ENCODE measurements at places on chromosomes 3 and 15.

DNA sequence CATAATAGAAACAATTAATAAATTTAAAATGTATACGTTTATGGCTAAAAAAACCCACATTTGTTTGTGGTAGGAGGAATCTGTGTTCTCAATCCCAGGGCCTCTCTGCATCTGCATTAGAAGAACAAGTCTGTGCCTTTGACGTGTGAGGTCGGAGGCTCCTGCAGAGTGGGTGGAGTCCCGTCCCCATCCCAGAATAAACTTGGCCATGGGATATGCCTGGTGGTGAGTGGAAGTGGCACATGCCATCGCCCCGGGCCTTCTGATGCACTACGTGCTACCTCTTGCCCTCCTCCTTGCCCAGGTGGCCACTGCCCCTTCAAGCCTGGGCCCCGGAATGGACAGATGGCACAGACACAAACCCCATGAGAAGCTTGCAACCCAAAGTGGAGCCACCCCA, 131.1 kb upstream of the NSMCE3 start:
- DNase-seq: no peak

DNA sequence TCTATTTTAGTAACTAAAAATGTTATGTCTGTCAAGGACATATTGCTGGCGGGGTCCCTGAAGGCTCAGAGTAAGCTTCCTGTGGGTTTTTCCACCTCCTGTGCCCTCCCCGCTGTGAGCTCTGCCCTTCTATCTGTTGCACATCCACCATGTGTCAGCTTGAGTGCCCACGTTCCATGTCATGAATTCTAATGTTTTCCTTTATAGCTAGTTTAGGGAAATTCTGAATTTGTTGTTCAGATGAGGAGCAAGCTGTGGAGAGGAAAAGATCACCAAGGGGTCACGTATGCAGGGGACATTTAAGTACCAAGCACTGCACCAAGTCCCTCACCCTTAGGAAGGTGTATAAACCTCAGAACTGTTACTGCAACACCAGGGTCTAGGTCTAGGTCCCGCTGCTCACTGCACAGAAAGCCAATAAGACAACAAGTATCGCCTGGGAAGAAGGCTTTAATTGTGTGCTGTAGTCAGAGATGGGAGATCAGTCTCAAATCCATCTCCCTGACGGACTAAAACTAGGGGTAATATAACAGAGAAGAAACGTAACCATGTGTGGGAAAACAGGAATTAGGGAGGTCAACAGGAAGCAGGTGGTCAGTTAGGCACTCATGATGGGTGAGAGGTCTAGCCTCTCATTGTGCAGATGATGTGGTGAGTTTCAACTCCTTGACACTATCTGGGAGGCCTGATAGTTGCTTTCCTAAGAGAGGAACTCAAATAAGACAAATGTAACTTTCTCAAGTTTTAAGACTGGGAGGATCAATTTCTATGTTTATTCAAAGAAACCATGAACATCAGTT, 9.7 kb downstream of the GP9 start:
- DNase-seq: no peak

- no peak for DNase-seq
These were observed 14.7 kb downstream of the THBS1 start for GRCh38 chr15:39595338-39596221.

DNA sequence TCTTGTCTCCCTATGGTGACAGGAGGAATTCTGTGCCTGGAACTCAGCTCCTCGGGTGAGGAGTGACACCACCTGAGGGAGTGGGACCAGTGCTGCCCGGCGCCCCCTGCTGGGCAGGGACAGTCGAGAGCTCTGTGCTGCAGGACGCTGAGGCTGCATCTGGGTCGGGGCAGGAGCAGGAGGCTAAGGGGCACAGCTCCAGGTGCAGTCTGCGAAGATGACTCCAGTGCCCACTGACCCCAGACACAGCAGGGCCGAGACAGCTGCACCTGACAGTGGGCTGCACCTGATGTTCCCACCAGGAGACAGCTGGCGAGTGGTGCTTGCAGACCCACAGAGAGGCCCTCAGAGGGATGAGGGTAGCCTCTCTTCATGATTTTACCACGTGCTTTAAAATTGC, 152.9 kb downstream of the ATP10A start:
- DNase-seq: no peak

GRCh38 chr3:129594409-129594808, 12.1 kb downstream of the PLXND1 start:
- no peak for DNase-seq

- DNase-seq: no peak
These were observed 45.5 kb downstream of the GREM1 start for GRCh38 chr15:32763295-32763694.

- DNase-seq: no peak
These were observed 10.2 kb upstream of the TMEM212 start for GRCh38 chr3:171832989-171833388.

DNA sequence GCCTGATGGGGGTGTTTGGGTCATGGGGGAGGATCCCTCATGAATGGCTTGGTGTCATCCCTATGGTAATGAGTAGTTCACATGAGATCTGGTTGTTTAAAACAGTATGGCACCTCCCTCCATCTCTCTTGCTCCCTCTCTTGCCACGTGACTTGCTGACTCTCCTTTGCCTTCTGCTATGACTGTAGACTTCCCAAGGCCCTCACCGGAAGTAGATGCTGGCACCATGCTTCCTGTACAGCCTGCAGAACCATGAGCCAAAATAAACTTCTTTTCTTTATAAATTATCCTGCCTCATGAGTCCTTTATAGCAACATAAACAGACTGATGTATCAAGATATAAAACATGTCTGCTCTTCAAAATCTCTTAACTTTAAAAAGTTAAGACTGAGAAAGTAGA, 96.1 kb downstream of the TFDP2 start:
- DNase-seq: no peak

- DNase-seq: peak; percentile 67
These were observed 54.6 kb downstream of the PPM1L start for GRCh38 chr3:160810362-160811236.

DNA sequence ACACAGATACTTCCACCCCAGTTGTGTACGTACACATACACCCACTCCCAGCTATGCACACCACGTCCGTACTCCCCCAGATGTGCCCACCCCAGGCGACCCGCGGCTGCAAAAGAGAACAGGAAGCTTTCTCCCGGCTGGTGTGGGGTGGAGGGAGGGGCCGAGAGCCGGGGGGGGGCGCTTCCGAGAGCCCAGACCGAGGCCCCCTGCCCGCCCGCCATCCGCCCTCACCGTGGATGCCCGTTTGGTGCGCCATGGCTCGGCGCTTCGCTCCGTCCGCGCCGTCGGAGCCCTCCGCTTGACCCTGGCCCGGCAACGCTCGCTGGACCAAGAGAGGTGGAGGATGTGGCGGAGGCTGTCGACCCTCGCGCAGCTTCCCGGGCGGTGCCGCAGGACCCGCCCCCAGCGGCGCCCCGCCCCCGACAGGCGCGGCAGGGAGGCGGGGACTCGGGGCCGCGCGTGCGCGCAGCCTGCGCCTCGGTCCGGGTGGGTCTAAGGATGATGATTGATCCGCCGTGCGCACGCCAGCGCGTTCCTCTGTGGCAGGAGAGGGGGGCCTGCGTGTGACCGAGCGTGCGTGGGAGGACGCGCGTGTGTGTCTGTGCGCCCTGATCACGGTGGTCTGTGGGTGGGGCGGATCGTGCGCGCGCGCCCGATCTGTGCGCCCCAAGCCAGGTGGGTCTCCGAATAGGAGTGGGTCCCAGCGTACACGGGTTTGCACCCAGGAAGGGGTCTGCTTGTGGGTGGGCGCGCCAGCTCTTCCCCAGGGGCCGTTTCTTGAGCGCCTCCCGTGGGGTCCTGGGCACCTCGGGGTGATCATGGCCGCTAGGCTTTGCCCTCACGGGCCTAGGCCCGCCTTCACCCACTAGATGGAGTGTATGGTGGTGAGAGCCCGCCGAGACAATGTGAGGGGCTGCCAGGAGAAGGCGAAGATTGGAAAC, at the start of gene TWF2:
Gene TWF2, minus strand, starts transcription at position 398 of the 941 bp plus-strand sequence. Its CDS starts 142 bp downstream, at position 256.
- DNase-seq: no peak

- no peak for DNase-seq
These were observed 38.8 kb downstream of the IL16 start for GRCh38 chr15:81235276-81236123.

GRCh38 chr3:177646749-177647148, 449.5 kb upstream of the TBL1XR1 start:
- no peak for DNase-seq

GRCh38 chr3:64903006-64903405, 215.2 kb upstream of the ADAMTS9 start:
- no peak for DNase-seq

GRCh38 chr3:13479332-13479581, 849 bp upstream of the HDAC11 start:
- no peak for DNase-seq

GRCh38 chr3:129553719-129554118, 10.7 kb downstream of the H1-8 start:
- DNase-seq: no peak

- DNase-seq: no peak
These were observed 23.8 kb upstream of the ABI3BP start for GRCh38 chr3:101017017-101017416.

DNA sequence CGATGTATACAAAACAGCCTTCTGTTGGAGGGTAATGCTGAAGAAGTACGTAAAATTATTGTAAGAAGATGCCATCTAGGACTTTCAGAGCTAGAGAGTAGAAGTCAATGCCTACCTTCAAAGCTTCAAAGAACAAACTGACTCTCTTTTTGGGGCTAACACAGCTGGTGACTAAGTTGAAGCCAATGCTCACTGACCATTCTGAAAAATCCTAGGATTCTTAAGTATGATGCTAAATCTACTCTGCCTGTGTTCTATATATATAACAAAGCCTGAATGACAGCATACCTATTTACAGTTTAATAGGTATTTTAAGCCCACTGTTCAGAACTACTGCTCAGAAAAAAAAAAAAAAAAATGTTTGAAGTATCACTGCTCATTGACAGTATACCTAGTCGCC, 18.9 kb downstream of the ADPGK start:
- DNase-seq: no peak

GRCh38 chr3:154901278-154901677, 178.8 kb upstream of the MME start:
- no peak for DNase-seq

DNA sequence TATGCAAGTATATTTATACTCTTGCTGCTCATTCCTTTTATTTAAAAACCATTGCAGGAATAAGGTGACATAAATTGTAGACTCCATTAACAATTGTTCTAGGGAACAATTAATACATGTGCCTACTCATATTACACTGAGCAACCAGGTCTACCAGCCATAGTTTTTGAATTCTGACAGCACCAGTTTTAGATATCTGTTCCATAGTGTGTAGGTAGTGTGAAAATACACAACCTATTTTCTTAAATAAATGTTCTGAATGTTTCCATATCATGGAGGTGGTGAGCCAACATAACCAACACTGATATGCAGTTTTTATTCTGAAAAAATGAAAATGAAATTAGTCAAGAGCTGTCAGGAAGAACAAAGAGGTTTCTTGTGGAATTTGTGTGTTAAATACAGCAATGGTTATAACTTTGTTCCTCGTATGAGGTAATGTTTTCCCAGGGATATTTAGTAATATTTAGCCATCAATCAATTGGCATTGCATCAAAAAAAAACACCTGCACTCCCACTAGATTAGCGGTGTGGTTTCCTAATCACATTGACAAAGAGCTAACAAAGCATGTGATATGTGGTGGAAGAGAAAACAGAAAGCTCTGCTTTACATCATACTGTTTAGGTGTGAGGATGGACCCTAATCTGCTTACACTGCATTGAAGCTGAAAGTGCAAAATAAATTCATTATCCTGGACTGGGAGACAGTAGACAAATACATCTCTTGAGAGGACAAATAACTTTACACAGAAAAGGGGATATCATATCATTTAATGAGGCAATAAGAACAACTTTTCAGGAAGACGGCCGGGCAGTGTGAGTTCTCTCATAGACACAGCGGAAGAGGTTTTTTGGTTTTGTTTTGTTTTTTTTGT, 369.5 kb upstream of the THBS1 start:
- no peak for DNase-seq

DNA sequence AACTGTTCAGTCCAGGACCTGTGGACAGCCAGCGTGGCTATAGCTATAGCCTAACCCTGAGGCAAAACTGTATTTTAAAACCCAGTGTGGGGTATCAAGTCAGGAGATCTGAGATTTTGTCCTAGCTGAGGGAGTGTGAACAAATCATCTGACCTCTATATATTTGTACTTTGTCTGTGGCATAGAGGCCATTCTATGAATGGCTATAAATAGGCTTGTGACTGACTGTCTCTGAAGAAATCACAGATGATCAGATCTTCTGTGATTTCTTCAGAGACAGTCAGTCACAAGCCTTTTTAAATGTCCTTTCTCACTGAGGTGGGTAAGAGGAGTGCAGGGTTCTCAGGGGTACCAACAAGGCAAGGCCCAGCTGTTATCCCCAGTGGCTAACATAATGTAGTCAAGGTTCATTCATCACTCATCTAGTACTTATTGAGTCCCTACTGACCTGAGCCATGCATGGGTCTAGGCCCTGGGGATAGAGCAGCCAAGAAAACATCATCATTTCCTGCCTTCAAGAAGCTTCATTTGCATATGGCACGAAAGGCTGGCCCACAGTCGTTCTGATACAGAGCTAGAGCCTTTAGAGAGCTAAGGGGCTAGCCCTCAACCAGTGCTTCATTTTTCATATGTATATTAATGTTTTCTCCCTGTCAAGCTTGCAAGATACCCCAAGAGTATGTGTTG, 53.3 kb downstream of the TIPARP start:
- DNase-seq: no peak

GRCh38 chr15:80176443-80176842, 23.6 kb downstream of the FAH start:
- no peak for DNase-seq

DNA sequence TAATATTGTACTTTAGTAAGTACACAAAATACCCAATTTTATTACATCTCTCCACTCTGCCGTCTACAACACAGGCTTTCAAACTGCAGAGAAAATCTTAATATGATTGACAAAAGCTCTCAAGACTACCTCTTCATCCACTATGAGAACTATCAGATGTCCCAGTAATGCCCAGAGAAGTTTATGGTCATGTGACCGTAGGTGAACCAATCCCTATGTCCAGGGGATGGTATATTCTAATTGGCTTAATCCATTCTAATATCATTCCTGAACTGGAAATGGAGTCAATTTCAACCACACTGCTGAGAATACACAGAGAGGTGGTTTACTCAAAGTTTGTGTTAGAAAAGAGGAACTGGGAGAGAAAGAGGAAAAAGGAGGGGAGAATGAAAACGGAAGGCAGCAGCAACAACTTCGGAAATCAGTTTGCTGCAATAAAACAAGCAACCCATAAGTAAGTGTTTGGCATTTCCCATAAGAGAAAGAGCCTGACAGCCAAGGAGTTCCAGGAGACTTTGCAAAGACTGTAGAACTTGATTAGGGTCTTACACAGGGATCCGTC, 7.3 kb downstream of the SST start:
- DNase-seq: no peak

GRCh38 chr3:191238321-191238817, 39.3 kb downstream of the OSTN start:
- no peak for DNase-seq

GRCh38 chr3:7950890-7951289, 550.7 kb upstream of the LMCD1 start:
- no peak for DNase-seq

DNA sequence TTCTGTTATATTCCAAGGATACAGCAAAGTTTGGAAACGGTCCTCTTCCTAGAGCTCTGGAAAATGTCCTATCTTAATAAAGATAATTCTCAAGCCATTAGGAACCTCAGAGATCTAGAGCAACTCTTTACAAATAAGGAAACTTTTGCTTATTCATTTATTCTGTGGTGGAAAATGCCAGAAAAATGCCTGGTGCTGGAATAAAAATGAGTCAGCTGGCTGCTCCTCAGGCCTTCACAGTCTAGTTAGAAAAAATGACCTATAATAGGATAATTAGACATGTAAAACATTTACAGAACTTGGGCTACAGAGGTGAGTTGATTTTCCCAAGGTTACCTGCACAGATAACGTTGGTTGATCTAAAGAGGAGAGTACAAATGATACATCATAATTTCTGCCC, 372.5 kb downstream of the NLGN1 start:
- DNase-seq: no peak

Measured in DMS 273 treated with DMSO at 0.1 percent for 48 hours (cell line).